NCI-H1048 (cell line): ENCODE measurements at places on chromosomes 16 and 17.

GRCh38 chr17:50816771-50817751, 18.3 kb upstream of the WFIKKN2 start:
- no peak for DNase-seq

DNA sequence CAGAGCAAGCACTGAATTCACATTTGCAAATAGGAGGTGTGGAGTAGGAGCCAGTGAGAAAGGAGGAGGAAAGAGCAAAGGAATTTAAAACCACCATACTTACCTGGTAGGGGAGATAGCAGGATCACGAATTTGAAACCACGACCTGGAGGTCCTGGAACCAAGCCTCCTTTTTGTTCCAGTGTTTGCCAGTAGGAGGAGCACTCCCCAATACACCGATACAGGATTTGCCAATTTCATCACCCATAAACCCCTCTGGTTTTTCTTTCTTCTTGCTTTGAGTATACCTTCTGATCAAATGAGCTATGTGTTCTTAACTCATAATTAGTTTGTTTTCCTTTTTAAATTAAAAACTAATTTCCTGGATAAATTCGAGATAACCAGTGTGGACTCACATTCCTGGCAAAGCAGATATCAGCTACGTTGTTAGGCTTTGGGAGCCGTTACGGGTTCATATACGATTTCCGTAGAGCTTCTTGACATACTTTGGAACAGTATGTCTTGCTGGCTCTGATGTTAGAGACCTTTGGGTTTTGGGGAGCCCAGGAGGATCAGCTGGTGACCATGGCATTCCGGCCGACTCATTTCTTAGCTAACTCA, 22.7 kb downstream of the BCO1 start:
- no peak for DNase-seq

DNA sequence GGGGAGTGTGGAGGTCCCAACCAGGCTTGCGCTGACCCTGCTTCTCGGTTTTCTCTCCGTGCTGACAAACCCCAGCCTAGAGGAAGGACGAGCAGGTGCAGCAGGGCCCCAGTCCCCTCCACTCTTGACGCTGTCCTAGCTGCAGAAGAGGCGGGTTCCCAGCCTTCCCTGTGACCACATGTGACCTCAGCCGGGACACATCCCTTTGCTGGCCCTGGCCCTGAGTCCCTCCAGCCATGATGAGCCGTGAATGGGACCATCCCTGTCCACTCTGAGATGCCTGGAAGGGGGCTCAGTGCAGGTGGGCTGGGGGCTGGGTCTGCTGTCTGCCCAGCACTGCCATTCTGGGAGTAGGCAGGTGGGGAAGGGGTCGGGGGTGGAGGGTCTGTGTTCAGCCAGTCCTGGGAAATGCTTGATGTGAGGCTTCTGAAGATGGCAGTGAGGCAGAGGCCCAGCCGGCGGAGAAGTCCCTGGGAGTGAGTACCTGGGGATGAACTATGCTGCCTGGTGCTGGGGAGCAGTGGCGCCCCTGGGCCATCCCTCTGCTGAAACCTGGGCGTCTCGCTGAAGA, 1.9 kb upstream of the TUBB3 start:
- no peak for DNase-seq

GRCh38 chr16:67086822-67087221, 22.9 kb upstream of the PHAF1 start:
- DNase-seq = no peak

DNA sequence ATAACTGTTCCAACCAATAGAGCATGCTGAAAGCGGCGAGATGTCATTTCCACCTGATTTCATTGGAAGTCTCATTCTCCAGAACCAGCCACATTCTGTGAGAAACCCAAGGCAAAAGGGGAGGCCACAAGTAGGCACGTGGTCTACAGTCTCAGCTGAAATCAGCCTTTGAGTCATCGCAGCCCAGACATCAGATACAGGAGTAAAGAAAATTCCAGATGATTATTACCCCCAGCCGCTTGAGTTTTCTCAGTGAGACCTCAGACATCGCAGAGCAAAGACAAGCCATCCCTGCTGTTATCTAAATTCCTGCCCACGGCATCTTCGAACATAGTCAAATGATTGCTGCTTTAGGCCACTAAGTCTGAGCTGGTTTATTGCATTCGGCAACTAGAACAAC, 23.1 kb downstream of the STAT3 start:
- no peak for DNase-seq
